KG1 (cell line): ENCODE measurements at places on chromosomes 1 and 21.

DNA sequence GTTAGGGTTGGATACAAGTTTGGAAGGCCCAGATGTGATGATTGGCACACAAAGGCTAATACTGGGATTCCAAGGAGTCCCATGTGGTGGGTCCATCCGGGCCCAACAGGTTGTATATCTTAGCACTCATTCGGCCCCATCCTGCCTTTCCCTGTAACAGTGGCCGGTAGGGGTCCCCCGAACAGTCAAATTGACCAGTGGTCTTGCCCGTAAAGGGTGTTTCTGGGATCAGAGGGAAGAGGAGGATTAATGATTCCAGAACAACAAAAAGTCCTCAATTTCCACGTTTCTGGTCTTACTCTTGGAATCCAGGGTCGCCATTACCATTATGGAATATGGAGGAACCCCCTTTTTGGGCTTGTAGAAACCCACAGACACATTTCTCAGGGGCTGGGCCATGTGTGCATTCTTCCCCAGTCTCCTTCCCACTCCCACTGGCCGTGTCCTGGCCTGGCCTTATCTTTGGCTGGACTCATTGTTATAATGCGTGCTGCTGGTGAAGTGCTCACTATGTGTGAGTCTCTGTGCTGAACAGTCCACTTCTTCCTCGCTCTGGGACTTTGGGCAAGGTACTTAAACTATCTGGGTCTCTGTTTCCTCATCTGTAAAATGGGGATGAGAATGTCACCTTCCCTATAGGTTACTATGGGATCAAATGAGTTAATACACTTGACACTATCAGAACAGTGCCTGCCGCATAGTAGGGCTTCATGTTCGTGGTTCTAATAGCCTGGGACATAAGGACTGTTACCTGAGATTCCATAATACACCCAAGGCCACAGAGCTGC lies 161.8 kb downstream of the DYRK1A start:
- DNase-seq: no peak

- no peak for DNase-seq
Observed at GRCh38 chr1:85352055-85352454, 75.6 kb upstream of the BCL10 start.

DNA sequence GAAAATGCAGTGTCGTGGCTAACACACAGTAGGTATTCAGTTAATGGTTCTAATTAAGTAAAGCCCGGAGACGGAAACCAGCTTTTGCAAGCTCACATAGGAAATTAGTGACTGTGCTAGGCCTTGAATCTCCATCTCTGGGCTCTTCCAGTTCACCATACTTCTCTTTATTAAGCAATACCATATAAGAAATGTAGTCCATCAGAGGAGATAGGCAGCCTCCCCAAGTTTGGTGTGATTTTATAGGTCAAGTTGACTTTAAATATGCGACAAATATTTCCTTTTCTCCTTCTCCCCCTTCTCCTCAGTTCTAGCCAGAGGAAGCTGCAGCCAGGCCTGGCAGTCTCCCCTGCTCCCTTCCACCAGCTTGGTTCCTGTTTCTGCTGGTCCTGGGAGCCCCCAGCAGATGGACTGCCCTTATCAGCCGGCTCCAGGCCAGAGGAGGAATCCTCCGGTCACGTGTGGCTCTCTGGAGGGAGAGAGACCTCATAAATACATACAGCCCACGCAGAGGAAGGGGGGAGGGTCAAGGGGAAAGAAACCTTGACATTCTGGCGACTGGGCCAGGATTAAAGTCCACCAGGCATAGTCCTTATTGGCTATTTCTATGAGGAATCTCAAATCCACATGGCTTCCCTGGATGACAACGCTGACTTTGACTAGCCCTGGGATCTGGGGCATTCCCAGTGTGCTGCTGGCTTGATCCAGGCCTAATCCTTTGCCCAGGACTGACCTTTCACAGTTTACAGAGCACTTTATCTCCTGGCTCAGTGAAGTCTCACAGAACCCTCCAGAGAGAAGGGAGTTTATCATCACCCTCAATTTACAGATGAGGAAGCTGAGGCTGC lies 115.1 kb upstream of the JUN start:
- no peak for DNase-seq

GRCh38 chr1:48556186-48556850 lies 84.3 kb upstream of the SPATA6 start:
- DNase-seq: no peak

DNA sequence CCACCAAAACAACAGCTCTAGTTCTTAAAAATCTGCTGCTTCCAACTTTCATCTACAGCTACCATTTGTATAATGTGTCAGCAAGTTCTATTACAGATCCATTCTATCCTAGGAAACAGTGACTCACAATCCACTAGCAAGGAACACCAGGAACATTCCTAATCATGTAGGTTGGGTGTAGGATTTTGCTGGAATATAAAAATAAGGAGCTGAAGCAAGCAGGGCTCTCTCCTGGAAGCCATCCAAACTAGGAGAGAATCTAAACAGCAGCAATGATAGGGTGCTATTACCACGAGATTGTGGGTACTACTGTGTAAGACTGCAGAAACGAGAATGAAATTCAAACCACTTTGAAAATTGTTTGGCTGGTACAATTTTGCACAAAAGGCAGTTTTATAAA lies 135.0 kb downstream of the PTPN14 start:
- DNase-seq: no peak

- DNase-seq: no peak
Observed at GRCh38 chr1:66334318-66334717, 199.6 kb upstream of the SGIP1 start.

- DNase-seq: no peak
Observed at GRCh38 chr1:191974004-191974403, 184.3 kb upstream of the RGS18 start.

GRCh38 chr1:9440261-9440660 lies 99.0 kb upstream of the SLC25A33 start:
- DNase-seq: no peak

GRCh38 chr1:2287649-2288048 lies 59.5 kb downstream of the SKI start:
- DNase-seq: no peak

GRCh38 chr1:39996396-39997004 lies 41.6 kb downstream of the MFSD2A start:
- no peak for DNase-seq
